ENCODE measurements at places on chromosomes 4 and X.

GRCh38 chr4:38949411-38950051, 81.9 kb downstream of the FAM114A1 start:
- no peak for DNase-seq

- DNase-seq: no peak
These were observed 491 bp downstream of the COL4A5 start for GRCh38 chrX:108439961-108440696.

DNA sequence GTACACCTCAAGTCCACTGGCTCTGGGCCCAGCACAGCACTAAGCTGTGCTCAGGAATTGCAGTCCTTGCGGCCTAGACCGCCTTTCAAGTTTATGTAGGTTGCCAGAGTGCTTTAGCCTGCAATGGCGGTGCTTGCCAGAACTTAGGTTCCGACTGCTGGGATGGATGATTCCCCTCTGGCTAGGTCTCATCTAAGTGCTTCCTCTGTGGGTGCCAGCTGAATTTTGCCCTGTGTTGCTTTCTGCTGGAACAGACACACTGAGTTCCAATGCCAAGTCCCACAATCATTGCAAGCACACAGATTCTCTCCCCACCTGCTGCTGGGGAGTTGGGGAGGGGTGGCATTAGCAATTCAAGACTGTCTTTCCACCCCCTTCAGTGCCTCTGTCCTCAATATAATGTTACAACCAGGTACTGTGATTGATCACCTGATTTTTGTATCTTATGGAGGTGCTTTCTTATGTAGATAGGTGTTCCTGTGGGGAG, 129.5 kb downstream of the GRID2 start:
- DNase-seq: no peak

DNA sequence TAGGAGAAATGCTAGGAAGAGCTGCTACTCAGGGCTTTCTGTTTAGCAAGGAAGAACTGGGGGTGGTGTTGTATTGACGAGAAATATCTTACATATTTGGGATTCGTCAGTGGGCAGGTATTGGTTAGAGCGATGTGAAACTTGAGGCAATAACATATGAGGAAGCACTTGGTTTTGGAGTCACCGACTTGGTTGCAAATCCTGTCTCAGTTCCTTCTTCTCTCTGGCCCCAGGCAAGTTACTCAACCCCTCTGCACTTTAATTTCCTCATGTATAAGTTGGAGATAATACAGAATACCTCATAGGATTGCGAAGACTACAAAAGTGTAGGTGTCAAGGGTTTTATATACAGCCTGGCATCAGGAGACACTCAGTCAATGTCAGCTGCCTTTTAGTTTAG, 34.1 kb downstream of the GPAT3 start:
- DNase-seq: no peak

- DNase-seq: no peak
These were observed 131.7 kb downstream of the MGST2 start for GRCh38 chr4:139797287-139797686.

DNA sequence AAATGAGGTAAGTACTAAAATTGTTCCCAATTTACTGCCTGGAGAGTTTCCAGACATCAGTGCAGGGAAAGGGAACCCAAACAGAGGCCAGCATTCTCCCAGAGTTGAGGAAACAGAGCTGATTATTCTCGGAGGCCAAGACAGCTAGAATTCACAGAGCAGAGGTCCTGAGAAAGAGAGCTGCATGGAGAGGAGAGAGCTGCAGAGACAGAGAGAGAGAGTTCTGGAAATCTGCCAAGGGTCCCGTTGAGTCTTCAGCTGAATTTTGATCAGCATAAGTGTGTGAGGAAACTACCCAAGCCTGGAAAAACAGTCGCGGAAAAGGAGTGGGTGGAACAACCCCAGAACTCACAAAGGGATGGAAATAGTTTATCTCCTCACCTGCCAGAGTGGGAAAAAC, 43.8 kb upstream of the GPR173 start:
- no peak for DNase-seq

GRCh38 chr4:106615410-106615945, 246.9 kb upstream of the GIMD1 start:
- DNase-seq: no peak

GRCh38 chrX:150037041-150037440, 98.8 kb upstream of the EOLA2 start:
- DNase-seq: no peak

DNA sequence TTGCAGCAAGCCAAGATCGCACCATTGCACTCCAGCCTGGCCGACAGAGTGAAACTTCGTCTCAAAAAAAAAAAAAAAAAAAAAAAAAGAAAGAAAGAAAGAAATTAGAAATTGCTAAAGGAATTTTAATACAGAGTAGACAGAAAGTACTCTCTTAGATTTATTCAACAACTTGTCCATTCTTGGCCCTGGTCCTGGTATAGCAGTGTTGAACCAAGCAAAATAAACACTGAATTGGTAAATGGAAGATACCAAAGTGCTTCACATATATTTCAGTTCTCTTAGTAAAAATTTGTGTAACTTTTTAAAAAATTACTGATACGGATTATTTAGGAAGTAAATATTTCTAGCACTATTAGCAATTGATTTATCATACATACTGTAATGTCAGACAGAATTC, 165.9 kb upstream of the TLL1 start:
- DNase-seq: no peak

DNA sequence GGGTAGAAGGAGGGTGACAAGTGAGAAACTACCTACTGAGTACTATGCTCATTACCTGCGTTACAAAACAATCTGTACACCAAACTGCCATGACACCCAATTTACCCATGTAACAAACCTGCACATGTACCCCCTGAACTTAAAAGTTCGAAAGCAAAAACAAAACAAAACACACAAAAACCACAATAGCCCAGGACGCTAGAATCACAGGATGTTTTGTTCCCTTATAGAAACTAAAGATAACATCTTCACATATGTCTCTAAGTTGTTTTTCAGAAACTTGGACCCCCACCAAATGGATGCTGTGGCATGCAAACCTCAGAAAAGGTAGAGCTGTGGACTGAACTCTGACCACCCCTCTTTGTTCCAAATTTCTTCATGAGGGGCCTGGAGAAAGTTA, 25.2 kb upstream of the PNMA5 start:
- no peak for DNase-seq

DNA sequence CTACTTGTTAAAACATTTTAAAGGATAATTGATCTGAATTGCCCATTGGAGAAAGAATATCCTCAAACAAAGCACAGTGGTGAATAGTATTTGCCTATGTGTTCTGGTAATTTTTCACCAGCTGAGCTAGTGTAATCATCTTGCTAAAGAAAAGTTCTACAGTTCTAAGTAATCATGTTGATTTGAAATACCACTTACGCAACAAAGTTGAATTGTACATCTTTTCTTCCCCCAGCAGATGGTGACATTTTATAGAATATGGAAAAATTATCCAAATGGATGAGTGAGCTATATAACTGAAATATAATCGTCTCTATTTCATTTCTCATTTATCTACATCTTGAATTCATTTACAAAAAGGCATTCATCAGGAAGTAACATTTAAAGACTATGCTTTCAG, 9.7 kb upstream of the ZNF674 start:
- DNase-seq: no peak

DNA sequence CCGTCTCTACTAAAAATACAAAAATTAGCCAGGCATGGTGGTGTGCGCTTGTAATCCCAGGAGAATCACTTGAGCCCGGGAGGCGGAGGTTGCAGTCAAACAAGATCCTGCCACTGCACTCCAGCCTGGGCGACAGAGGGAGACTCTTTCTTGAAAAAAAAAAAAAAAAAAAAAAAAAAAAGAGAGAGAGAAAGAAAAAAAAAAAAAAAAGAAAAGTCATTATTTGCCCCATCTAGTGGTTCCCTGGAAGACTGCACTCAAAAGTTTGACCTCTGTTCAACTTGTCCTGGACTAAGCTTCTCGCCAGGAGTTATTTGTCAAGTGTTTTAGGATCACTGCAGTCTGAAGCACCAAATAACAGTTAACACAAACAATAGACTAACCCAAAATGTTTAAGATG, 45.3 kb upstream of the KCTD8 start:
- DNase-seq: no peak

- no peak for DNase-seq
These were observed 198.8 kb upstream of the BMP3 start for GRCh38 chr4:80831383-80832361.

DNA sequence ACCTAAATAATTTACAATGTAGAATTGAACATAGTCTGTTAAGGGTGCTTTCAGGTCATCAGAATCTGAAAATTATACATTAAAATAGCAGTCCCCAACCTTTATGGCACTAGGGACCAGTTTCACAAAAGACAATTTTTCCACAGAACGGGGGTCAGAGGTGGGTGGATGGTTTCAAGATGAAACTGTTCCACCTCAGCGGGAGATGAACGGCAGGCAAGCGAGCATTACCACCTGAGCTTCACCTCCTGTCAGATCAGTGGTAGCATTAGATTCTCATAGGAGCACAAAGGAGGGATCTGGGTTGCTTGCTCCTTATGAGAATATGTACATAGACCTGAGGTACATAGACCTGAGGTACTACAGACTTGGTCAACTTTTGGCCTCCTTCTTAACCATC, 29.0 kb downstream of the LRBA start:
- no peak for DNase-seq

DNA sequence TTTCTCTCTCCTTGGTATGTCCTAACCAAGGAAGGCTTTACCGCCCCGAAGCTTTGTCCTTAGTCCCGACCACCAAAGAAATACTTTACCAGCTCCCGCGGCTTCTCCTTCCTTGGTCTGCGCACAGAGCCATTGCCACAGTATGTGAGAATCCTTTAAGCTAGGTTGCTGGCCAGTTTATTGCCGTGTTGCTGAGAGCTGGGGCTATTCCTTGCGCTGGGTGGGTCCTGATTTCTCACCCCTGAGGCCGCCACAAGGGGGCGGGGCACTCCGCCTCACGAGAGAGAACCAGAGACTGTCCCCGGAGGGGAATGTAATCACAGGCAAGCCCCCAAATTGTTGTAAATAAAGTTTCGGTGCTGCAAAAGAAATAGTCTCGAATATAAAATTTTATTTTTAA, 331.0 kb upstream of the PCDH10 start:
- DNase-seq: no peak

GRCh38 chr4:38930204-38930603, 62.6 kb downstream of the FAM114A1 start:
- no peak for DNase-seq

- DNase-seq: no peak
These were observed 405.3 kb upstream of the FAT1 start for GRCh38 chr4:187128976-187129375.

- DNase-seq: no peak
These were observed 654.5 kb downstream of the TLL1 start for GRCh38 chr4:166527500-166527899.

GRCh38 chr4:6029254-6029653, 11.0 kb upstream of the C4orf50 start:
- DNase-seq: no peak

GRCh38 chr4:123351713-123352112, 44.9 kb upstream of the SPRY1 start:
- no peak for DNase-seq

GRCh38 chrX:153687121-153688039, at the start of gene SLC6A8:
Gene SLC6A8 (plus strand): TSS chrX:153687926. CDS start chrX:153688575, 649 bp downstream.
- no peak for DNase-seq

DNA sequence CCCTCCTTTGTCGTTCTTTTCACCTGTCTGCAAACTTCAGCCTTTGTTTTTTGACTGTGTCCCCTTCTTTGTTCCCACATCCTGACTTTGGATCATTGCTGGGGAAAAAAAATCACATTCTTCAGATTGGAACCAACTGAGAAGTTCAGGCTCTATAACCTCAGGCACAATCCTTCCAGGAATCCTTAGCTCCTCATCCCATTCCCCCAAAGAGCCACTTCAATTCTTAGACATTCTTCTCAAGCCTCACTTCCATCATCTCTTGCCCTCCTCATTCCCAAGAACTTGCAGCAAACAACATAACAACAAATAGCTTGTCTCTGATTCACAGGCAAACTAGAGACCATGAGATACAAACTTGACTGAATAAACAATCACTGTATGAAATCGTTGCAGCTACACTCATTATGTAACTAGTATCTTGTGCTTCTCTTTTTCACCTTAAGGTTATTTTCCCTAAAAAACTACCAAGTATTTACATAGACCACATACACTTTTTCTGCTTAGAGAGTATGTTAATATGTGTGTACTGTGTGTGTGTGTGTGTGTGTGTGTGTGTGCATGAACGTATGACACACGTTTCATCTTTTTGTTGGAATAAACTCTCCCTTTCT, 26.4 kb upstream of the PGM2 start:
- DNase-seq: no peak

GRCh38 chr4:37981844-37982720, 21.9 kb downstream of the PTTG2 start:
- no peak for DNase-seq

GRCh38 chrX:65668377-65669310, 1.2 kb downstream of the MSN start:
- peak; percentile 2 for DNase-seq

DNA sequence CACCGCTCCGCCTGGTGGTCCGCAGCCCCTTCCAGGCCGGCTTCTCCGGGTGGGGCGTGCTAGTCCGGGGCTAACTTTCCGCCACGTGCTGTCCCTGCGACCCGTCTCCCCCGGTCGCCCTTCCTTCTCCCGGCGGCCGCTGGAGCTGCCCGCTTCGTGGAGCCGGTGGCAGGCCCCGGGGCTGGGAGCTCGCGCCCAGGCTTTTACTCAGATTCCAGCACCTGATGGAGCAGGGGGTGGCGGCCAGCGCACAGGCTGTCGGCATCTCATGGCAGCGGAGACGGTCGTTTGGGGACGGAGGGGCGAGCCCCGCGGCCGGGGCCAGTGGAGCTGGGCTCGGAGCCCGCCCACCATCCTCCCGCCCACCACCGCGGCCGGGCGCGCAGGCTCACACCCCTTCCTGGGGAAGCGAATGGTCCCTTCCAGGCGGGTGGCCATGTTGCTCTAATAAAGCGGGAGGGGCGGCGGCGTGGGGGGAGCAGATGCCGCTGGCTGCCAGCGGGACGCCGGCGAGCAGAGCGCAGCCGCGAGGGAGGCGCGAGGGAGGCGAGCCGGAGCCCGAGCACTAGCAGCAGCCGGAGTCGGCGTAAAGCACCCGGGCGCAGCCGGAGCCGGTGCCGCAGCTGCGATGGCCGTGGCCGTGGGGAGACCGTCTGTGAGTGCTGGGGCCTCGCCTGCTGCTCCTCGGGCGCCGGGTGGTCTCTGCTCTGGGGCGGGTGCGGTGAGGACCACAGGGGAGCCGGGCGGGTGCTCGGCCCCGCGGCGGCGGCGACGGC, at the start of gene SEPTIN11:
Gene SEPTIN11 (plus strand): TSS at position 477 of the 776 bp plus-strand sequence. CDS start 152 bp downstream, at position 629.
- DNase-seq: peak; percentile 17

DNA sequence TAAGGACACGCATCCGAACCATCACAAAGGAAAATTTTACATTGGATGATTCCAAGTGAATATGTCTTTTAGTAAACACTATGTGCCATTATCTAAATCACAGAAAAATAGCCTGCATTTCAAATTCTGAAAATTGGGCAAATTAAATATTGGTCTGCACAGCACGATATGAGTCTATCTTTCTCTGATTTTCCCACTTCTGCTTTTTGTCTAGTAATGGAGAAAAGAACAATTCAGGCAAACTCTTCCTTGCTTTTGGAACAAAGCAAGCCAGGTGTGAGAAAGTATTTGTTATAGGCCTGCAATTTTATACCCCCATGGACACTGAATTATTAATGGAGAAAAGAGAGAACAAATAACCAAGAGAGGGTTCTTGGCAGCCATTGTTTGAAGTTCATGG, 97.8 kb downstream of the ZNF827 start:
- no peak for DNase-seq

GRCh38 chr4:5800496-5800895, 89.5 kb downstream of the EVC start:
- DNase-seq: no peak

GRCh38 chr4:173159791-173160190, 8.8 kb upstream of the GALNT7 start:
- no peak for DNase-seq
